ENCODE measurements at places on chromosomes 6 and 20.

- DNase-seq = no peak
These were observed 329.8 kb upstream of the SOX4 start for GRCh38 chr6:21263531-21264287.

DNA sequence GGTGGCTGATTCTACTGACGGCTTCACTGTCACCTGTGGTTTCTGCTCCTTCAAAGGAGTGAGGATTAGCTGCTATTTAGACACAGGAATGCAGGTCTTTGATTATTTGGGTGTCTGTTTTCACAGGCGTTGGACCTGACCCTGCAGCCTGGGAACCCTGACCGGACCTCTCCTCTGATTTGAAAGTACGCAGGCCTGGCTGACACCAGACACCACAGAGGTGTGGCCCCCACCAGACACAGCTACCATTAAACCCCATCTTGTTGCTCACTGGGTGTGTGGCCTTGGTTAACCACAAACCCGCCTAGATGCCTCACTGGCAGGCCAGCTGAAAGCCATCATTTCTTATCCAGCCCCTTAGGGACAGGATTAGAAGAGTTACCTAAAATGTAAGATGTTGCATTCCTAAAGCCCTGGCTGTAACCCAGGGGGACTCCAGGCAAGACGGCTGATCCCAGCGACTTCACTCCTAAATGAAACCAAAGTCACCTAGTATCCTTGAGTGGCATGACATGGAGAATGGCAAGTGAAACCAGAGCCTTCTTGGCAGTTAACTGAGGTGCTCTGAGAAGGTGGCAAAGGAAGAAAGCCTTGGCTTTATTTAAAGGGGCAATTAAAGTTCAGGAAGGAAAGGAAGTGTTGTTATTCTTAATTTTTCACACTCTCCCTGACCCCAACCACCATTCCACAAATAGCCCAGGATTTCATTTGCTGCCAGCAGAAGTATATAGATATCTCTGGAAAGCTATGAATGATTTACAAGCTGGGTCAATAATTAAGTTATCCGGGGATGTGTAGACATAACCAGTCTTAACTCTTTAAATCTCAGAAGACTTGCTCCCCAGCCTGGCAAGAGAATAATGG is 169.9 kb downstream of the QRSL1 start:
- peak; percentile 100 for DNase-seq

DNA sequence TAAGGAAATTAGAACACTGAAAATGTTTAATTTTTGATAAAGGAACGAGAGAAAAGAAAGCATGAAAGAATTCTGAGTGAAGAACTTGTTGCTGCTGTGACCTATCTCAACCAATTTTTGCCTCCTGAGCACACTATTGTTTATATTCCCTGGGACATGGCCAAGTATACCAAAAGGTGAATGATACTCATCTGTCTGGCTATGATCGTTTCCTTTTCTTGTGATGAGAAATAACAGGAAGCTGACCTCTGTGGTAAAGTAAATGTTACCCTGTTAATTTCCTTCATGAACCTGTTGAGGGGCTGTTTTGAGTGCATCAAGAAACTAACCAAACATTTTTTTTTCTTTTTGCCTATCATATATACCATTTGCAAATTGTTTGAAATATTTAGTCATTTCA is 69.1 kb downstream of the FIG4 start:
- DNase-seq = peak; percentile 75

- DNase-seq = no peak
These were observed 62.3 kb downstream of the MAP7 start for GRCh38 chr6:136487759-136488425.

GRCh38 chr20:37413379-37413778 is 67.4 kb downstream of the SRC start:
- DNase-seq = no peak

DNA sequence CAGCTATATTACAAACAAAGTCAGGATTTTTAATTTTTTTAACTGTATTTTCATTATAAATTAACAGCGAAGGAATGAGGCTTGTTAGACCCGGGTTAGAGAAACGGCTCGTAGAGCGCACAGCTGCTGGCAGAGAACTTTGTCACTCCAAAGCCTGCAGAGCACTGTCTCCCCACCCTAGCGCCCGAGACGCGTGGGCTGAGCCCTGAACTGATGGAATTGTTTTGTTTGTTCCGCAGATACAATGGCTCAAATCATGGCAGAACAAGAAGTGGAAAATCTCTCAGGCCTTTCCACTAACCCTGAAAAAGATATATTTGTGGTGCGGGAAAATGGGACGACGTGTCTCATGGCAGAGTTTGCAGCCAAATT is 810 bp downstream of the LAMP5 start:
- DNase-seq = no peak

GRCh38 chr6:108260126-108260808 is 573 bp downstream of the SNX3 start:
- peak; percentile 65 for DNase-seq

- DNase-seq = no peak
These were observed 8.2 kb downstream of the PPP1R14C start for GRCh38 chr6:150150821-150151646.

DNA sequence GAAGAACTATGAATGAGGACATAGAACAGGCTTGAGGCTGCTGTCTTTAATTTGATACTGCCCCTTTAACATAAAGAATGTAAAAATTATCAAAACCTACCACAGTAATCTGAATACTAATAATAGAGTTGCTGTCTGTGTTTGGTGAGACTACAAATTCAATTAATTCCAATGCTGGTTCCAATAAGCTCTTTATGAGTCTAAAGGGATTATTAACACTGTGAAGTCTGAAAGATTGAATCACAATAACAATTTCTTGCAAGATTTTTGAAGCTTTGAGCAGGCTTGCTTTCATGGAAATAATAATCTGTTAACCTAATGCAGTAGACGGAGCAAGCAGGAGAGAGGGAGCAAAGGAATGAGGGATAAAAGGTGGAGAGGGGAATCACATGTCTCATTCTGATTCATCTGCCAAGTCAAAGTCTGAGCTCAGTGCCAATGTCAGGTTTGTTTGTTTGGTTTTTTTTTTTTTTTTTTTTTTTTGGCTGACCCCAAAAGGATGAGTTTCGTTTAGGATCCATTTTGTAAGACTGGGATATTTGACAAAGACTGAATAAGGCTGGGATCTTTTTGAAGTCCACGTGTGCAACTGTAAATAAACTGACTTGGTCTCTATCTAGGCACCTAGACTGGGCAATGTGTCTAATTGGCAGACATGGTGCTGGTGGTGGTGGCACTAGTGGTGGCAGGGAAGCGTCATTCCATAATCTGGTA is 211.6 kb downstream of the RNF144B start:
- DNase-seq = no peak

GRCh38 chr20:57500962-57501361 is 24.0 kb downstream of the CTCFL start:
- no peak for DNase-seq

DNA sequence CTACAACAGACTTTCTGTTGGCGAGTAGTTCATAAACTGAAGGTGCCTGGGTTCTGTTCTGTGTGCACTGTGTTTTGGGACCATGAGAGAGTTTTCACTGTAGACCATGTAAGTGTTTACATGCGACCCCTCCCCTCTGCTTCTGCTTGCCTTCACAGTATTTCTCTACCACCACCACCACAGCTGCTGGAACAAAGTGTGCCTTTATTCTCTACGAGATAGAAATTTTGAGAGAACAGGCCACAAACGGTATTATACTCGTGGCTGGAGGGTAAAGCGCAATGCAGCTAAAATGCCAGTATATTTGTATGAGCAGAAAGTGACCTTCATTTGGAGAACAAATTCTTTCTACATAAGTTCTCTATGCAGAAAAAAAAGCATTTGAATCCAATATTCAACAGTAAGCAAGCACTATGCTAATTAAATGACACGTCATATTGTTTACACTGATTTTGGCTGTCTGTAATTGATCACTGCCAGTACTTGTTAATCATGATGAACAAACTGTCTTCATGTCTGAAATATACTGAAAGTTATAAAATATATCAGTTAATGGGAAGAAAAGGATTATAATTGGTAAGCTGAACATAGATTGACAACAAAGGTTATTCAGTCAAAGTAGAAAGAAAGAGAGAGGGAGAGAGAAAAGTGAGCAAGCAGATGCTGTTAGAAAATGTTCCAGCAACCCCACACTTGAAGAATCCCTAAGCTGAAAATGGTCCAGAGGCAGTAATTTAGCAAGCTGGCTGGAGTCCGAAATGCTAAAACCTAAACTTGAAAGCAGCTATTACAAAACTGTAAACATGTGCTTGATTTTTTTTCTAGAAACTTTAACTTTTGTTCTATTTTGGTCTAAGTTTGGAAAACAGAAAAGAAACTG is 8.8 kb downstream of the CLDN20 start:
- no peak for DNase-seq

GRCh38 chr6:28545955-28546354 is 20.3 kb downstream of the GPX5 start:
- no peak for DNase-seq

DNA sequence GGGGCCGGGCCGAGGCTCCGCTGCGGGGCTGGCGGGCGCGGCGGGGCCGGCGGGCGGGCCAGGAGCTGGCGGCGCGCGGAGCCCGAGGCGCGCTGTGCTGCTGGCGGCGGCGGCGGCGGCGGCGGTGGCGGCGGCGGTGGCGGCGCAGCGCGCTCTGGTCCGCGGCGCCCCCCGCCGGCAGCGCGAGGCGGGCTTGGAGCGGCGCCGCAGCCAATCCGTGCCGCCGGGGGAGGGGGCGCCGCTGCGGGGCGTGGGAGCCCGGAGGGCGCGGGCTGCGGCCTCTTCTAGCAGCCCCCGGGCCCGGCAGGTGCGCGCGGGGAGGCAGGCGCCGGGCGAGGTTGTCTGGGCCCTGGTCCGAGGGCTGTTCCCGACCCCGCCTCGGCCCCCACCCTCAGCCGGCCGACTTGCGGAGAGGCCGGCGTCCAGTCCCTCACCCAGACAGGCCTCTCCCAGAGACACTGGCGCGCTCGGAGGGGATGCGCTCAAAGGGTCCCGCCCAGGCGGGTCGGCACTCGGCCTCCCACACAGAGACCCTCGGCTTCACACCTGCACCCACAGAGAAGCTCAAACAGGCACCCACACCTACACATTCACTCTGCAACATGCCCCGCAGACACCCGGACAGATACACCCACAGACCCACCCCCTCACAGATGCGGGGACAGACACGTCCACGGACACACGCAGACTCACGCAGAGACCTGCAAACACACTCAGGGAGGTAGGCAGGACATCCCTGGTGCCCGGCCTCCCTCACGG is at the start of gene RIMS4:
Gene RIMS4, minus strand, starts transcription at position 156 of the 759 bp plus-strand sequence. CDS start 275 bp downstream, outside the sequence.
- no peak for DNase-seq

DNA sequence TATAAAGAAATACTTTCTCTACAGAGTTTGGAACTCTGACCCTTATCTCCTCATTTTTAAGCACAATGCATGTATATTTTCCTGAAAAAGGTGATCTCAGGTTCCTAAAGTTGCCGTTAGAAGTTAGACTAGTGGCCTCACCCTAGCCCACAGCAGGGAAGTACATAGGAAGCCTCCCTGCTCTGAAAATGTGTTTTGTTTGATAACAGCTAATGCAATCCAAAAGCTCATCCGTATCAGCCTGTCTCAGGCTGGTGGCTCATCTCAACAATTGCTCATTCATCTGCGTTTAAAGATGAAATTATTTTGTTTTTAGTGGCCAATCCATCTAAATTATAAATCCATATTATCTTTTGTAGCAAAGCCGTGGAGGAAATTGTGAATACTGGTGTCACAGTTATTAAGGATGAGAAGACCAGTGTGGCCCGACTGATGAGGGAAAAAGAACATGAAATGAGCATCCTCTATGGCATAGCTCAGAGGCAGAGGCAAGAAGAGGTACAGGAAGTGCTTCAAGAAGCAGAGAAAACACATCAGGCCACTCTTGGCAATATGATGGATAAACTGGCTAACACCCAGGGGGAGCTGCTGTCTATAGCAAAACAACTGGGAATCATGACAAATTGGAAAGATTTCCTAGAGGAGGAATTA is 20.1 kb downstream of the C6orf163 start:
- DNase-seq = no peak

DNA sequence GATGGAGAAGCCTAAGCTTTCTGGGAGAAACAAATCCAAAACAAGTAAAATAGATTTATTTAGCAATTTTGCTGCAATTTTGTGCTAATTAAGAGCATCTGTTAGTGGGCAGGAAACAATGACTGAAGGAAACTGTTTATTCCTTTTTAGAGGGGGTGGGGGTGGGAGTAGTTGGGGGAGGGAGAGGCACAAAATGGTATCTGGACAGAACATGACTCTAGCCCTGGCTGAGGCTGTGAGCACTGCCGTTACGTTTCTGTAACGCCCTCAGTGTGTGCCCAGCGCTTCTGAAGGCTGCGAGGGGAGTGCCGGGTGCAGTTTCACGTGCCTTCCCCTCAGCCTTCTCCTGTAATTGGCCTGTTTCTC is 28.8 kb downstream of the METTL24 start:
- no peak for DNase-seq

DNA sequence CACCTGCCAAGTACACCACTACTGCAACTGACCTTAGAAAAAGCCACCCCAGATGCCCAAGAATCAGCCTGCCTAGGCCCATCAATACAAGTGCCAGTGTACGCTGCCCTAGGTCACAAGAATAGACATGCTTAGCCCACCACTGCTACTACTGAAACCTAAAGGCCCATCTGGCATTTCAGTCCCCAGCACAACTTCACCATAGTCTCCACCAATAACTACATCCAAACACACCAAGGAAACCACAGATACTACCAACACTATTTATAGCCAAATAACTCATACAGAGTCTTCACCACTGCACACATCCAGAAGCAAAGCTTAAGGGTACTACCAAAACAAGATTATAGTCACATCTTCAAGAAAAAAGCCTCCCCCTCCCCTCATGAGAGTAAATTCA is 28.2 kb downstream of the TREML4 start:
- no peak for DNase-seq

- DNase-seq = no peak
These were observed 39.3 kb downstream of the PTK7 start for GRCh38 chr6:43115365-43115764.

DNA sequence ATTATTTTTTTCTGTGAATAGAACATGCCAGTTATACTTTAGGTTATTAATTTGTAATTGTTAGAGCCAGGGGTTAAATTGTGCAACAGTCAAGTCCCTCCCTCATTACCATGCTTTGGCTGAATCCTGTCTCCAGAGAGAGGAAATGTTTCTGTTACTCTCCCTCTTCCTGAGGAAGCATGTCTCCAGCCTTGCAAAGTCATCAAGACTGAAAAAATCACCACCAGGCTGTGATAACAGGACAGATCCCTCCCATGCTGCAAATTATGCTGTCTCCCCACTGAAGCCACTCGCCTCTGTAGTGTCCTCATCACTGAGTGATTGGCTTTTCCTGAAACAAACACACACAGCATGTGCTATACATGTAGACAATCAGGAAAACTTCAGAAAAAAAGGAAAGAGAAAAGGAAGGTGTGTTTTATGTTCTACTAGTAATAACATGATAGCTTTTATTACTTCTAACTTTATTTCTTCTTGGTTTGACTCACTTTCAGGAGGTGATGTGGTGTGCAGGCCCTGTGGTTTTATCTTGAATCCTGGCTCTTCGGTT is 290.0 kb upstream of the JAG1 start:
- no peak for DNase-seq

GRCh38 chr6:113292646-113293422 is 564.3 kb upstream of the MARCKS start:
- no peak for DNase-seq

Data from PC-9 (cell line).